ENCODE measurements at places on chromosomes 1 and 21.

DNA sequence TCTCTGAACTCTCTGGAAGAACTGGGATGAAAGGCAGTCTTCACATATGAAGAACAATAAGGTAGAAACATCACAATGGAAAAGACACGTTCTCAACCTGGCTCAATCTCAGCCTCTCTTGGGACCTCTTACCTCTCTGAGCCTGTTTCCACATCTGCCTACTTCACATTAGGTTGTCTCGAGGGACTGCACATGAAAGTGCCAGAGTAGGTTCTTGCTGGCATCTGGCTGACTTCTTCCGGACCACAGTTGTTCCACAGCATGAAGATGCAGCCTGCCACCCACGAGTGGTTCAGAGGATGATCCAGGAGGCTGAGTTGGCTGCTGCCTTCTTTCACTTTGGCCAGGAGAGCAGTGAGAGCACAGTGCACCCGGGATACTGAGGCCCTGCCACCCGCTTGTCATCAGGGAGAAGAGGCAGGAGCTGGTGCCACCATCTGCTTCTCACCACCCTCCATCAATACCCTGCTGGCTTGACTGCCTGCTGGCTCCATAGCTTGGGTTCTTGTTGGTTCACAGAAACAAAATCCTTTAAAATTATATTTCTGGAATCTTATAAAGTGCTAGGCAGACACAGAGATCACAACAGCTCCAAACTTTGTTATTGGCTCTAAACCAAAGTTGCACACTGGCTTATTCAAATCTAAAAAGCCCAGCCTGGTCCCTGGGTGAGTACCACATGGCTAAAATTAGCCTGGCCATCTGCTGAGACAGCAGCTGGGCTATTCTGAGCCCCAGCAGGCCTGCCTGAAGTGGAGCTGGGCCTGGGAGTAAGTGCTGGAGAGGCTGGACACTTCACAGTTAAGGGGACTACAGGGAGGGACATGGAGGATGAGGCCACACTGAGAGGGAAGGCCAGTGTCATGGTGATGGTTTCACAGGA is 46.9 kb upstream of the LIN9 start:
- DNase-seq, result no peak

DNA sequence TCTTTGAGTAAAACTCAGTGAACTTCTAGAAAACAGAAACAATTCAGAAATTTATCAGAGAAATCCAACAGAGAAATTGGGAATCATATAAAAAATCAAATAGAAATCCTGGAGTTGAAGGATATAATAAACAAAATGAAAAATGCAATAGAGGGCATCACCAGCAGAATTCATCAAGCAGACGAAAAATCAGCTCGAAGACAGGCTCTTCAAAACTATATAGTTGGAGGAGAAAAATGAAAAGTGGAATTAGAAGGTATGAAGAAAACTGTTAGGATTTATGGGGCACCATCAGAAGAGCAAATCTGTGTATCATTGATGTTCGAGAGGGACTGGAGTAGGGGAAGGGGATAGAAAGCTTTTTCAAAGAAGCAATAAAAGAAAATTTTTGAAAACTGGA is 121.5 kb upstream of the GPR52 start:
- no peak for DNase-seq

- no peak for DNase-seq
These were observed 20.7 kb upstream of the PADI1 start for GRCh38 chr1:17184161-17184665.

DNA sequence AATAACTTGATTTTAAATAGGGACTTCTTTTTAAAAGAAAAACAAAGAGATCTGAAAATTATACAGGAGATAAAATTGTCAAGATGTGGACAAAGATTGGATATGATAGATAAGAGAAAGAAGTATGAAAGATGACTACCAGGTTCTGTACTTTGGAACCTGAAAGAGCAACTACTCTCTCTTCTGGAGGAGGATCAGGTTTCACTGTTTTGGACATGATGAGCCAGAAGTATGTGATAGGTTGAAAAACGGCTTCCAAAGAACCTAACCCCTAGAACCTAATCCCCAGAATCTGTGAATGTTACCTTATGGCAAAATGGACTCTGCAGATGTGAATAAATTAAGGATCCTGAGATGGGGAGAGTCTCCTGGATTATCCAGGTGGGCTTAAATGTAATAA is 26.2 kb downstream of the RSBN1 start:
- DNase-seq, result peak; percentile 32

DNA sequence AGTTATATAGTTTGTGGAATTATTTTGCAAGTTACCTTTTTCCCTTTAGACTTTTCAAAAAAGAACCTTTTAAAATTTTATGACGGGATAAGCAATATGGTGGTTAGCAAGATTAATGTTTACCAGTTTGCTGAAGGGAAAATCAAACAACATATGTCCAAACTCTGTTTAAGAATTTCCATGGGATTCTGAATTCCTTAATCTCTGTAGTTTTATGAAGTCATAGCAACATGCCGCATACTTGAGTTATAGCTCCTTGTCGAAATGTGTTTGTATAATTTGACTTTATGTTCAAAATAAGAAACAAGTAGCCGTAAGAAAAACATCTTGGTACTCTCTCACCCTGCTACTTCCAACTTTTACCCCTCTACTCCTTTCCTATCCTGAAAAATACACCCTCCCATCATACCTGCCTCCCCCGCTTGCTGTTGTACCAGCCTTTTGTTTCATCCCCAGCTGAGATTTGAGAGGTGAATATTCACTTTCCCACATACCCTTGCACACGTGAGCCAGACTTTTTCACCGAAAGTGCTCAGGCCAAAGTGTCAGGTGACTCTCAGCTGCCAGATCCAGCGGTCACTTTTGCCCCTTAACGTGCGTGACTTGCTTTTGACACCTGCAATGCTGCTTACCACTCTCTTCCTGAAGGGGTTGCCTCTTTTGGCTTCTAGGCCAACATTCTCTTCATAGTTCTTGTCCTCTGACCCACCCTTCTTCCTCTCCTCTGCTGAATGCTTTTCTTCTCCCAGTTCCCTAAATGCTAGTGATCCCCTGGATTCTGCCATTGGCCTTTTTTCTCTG is 83.5 kb upstream of the ZNF326 start:
- DNase-seq, result no peak

- no peak for DNase-seq
These were observed 210.0 kb upstream of the DAB1 start for GRCh38 chr1:57633881-57634280.

All from HuH-7 (cell line).